ENCODE measurements at places on chromosomes 12 and 14.

DNA sequence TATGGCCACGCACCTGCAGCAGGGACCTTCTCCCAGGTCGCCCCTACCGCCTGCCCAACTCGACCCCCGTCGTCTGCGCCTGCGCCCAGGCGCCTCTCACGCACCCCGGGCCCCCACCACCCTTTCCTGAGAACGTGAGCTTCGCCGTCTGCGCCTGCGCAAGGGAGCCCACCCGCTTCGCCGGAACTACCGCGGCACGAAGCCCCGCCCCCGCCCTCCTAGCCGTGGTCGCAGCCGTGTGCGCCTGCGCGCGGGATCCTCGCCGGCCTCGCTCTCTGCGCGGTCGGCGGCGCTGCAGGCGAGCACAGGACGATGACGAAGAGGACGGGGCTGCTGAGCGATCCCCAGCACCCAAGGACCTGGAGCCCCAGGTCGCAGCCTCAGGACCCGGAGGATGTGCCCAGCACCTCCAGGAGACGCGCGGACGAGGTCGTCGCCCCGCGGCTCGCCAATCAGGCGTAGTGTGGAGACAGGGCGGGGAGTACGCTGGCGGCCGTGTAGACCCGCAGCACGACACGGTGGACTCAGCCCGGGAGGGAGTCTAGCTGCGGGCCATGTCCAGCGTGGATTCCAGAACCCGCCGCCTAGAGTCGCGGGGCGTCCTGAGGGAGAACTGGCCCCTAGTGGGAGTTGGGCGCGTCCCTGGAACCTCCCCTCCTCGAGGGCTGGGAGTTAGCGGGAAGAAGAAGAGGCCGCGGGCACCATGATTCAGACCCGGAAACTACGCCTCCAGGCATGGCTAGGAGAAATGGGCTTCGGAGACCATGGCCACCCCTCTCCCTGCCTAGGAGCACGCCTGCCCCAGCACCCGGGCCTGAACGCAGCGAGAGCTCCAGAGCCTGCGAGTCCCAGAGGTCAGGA lies 1120.8 kb upstream of the TMEM132C start:
- DNase-seq = peak; percentile 90

- DNase-seq = no peak
Measured at GRCh38 chr12:92568691-92569090, 134.1 kb upstream of the PLEKHG7 start.

DNA sequence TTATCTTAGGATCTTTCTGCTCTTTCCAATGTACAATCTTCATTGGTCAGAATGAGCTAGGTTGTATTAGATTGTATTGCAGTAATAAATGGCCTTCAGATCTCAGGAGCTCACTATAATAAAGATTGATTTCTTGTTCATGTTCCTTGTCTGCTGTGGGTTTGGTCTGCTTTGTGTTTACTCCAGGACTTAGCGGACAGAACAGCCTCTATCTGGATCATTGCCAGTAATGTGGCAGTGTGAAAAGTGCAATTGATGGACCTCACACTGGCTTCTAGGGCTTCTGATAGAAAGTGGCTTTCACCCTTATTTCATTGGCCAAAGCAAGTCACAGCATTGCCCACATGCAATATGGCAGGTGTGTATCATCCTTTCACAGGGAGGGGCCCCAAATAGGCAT lies 81.2 kb downstream of the BTG1 start:
- no peak for DNase-seq

- DNase-seq = no peak
Measured at GRCh38 chr14:20632448-20632830, 9.1 kb downstream of the OR6S1 start.

DNA sequence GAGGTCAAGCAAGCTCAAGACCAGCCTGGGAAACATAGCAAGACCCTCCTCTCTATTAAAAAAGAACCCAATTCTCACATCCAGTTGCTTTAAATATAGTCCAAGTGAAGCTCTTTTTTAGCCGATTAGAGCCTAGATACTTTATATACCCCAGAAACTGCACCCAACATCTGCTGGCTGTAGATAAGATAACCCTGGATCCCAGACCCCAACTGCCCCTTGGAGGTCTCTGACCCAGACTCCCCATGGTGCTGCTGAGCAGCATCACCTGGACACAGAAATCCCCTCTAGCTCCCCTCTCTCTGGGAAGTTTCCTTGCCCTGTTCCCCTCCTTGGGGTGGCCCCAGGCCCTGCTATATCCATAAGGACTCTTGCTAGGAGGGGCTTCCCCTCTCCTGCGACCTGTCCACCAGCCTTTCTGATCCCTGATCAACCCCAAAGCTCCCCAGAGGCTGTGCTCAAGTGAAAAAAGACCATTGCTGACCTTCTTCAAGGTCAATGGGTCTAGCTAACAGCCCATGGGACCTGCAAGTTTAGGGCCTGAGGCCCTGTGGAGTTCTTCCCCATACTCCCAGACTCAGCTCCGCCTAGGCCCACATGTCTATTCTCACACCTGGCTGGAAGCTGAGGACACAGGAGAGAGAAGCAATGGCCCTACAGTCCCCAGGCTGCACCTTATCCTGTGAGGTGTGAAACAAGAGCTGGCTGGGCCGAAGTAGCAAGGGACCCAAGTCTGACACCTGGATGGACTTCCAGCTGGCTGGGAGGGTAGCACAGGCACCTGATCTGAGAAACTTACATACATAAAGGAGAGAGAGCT lies 56.2 kb downstream of the ARL6IP4 start:
- no peak for DNase-seq

DNA sequence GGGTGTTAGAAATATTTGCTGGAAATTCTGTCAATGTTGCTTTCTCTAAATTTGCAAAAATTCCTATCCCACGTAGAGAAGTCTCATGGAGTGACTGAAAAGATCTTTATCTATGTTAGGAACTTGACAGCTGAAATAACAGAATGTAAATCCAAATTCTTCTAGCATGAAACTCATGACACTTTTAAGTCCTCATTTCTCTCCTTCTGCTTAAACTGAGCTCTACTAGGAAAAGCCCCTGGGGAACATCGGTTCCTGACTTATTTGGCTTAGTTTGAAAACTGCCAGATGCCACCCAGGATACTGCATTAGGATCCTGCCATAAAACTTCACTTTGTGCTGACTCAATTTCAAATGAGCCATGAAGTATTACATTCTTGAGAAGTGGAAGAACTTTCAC lies 426.0 kb downstream of the GALC start:
- DNase-seq = no peak

DNA sequence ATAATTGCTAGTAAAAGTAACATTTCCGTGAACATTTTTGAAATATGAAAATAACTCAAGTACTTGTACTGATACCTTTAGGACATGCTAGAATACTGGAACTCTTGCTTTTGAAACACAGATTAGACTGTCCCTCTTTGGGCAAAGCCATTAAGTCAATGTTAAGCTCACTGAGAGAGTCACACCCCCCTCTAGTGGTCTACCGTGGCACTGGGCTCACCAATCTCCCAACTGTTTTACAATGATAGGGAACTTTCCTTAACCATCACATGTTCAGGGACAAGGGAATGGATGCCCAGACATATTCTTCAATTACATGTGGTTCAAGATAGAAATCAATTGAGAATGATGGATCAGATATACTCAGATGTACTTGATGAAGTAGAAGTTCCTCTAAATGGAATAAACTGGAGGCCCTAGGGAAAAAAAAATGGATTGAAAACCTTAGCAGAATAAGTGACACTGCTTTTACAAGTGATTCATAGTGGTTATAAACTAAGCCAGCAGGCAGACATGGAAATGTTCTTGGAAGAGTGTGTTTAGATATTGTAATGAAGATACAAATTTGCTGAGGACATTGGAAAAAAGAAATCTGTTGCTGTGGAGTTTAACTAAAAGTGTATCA lies 17.8 kb downstream of the NANOG start:
- peak; percentile 18 for DNase-seq

DNA sequence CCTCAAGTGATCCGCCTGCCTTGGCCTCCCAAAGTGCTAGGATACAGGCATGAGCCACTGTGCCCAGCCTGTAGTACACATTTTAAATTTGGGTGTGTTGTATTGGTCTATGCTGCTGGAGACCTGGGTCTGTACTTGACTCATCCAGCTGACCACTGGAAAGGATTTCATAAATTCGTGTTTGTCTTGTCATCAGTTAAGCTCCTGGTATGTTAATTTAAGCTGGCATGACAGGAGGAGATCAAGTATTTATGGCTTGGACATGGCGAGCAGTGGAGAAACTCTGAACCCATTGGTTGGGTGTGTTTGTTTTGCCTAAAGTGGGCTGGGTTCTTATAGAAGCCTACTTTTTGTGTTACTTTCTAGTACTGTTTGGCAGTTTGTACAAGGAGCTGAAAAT lies 24.2 kb downstream of the YY1 start:
- no peak for DNase-seq

DNA sequence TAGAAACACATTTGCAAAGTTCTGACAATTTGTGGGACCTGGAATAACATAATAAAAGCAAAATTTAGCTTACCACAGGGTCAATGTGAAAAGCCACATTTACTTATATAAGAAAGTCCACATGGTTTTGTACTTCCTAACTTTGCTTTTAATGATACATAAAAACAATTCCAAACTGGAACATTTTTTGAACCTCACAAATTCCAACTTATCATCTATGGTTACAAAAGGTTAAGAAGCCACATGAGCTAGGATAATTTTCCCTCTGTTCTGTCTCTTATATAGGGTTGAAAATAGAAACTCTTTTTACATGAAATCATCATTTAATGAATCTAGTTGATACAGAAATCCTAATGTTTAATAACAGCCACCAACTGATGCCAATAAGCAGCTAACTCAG lies 8.9 kb upstream of the RERG start:
- DNase-seq = no peak

GRCh38 chr12:116990971-116991966 lies 80.5 kb downstream of the FBXW8 start:
- DNase-seq = no peak
